ENCODE measurements at places on chromosomes 16 and 17. TPM values are rescaled to one million over a fixed set of nuclear protein-coding genes. Genes with fewer than 3 reads are reported as not detected.

GRCh38 chr16:49674351-49674851 is 181.5 kb downstream of the ZNF423 start:
- H3K36me3 ChIP-seq: no peaks in the 10 kb centered on the region
- no peaks in the 10 kb centered on the region for H3K27me3 ChIP-seq
- H3K27ac ChIP-seq: no peak overlapping the region
- H3K4me1 ChIP-seq: no peaks in the 10 kb centered on the region
- DNase-seq: no peak

DNA sequence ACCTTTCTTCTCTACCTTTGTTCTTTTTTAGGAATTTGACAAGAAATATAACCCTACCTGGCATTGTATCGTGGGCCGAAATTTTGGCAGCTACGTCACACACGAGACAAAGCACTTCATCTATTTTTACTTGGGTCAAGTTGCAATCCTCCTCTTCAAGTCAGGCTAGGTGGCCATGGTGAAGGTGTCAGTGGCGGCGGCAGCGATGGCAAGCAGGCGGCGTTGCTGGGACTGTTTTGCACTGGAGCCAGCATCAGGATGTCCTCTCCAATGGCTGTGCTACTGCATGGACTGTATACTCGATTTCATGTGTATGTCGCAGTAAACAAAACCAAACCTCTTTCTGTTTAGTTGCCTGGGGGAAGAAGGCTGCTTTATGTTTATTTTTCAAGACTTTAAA is 5.9 kb downstream of the DYNLL2 start:
- no peak overlapping the region for H3K4me3 ChIP-seq
- peaks cover 12% of the 10 kb centered on the region for H3K4me1 ChIP-seq
- H3K36me3 ChIP-seq: peaks cover 75% of the 10 kb centered on the region
- no peak for DNase-seq
- H3K27ac ChIP-seq: no peak overlapping the region

GRCh38 chr17:54899721-54900456 is 763 bp upstream of the TOM1L1 start:
- no peaks in the 10 kb centered on the region for H3K4me1 ChIP-seq
- DNase-seq: no peak
- H3K27me3 ChIP-seq: peaks cover 24% of the 10 kb centered on the region
- no peaks in the 10 kb centered on the region for H3K36me3 ChIP-seq
- H3K27ac ChIP-seq: no peak overlapping the region
- H3K4me3 ChIP-seq: no peak overlapping the region

- peaks cover 6% of the 10 kb centered on the region for H3K4me1 ChIP-seq
- DNase-seq: peak; percentile 42
- H3K27me3 ChIP-seq: no peaks in the 10 kb centered on the region
Observed at GRCh38 chr16:85653290-85653891, 35.4 kb downstream of the GINS2 start.

DNA sequence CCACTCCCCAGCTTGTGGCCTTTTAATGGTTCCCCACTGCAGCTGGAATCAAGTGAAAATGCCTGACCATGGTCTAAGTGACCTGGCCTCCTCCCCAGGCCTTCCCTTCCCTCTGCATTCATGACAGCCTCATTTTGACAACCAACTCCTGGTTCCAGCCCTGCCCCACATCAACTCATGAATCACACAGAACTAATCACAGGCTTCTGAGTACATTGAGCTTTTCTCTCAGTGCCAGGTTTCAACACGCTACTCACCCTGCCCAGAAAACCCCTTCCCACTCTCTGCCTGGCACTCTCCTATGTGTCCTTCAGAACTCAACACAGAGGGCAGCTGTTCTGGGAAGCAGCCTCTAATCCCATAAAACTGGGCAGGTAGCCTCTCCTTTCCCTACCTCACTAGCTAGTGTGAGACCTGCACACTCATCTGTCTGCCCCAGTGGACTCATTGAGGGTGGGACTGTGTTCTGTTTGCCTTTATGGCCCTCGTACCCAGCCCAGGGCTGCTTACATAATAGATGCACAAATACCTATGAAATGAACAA is 313.6 kb downstream of the GRIN2A start:
- no peaks in the 10 kb centered on the region for H3K4me1 ChIP-seq
- no peak overlapping the region for H3K4me3 ChIP-seq
- no peaks in the 10 kb centered on the region for H3K36me3 ChIP-seq

GRCh38 chr17:76781056-76781982 is 43.4 kb downstream of the MFSD11 start:
- no peaks in the 10 kb centered on the region for H3K27me3 ChIP-seq
- no peak overlapping the region for H3K4me3 ChIP-seq
- peaks cover 35% of the 10 kb centered on the region for H3K36me3 ChIP-seq
- H3K27ac ChIP-seq: no peak overlapping the region
- no peak for DNase-seq
- H3K4me1 ChIP-seq: no peaks in the 10 kb centered on the region

- H3K36me3 ChIP-seq: no peaks in the 10 kb centered on the region
- no peak overlapping the region for H3K4me3 ChIP-seq
- DNase-seq: no peak
Observed at GRCh38 chr16:53518550-53519416, 15.8 kb upstream of the AKTIP start.

DNA sequence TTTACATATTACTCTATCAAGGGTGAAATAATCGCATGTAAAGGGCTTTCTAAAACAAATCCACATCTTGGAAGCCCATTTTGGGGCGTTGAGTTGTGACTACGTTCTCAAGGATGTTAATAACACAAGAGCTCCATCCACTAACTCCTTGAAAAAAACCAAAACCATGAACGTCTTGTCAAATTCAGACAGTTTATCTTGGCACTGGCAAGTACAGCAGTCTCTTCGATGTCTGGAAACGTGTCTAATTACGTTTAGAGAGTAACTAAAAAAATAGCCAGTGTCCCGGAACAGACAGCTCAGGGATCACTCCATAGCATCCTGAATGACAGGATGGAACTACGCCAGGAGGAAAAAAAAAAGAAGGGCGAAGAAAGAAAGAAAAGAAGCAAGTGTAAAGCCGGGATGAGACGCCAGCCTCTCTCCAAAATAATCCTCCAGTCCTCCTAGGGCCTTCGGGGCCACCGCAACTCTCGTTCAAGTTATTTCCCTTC is 954 bp downstream of the MYO1D start:
- no peak for DNase-seq
- H3K4me3 ChIP-seq: peak overlapping the region; percentile 60
- no peak overlapping the region for H3K27ac ChIP-seq
- H3K4me1 ChIP-seq: peaks cover 26% of the 10 kb centered on the region

- peak; percentile 55 for DNase-seq
- no peak within 1 kb of the TSS for H3K27ac ChIP-seq
- H3K4me1 ChIP-seq: peaks cover 14% of the 10 kb centered on the region
- H3K27me3 ChIP-seq: peaks cover 64% of the 10 kb centered on the region
Observed at GRCh38 chr16:50548125-50548908, at the start of gene NKD1. Gene NKD1, plus strand, starts transcription at chr16:50548396. Its CDS starts 158 bp downstream, at chr16:50548554.

DNA sequence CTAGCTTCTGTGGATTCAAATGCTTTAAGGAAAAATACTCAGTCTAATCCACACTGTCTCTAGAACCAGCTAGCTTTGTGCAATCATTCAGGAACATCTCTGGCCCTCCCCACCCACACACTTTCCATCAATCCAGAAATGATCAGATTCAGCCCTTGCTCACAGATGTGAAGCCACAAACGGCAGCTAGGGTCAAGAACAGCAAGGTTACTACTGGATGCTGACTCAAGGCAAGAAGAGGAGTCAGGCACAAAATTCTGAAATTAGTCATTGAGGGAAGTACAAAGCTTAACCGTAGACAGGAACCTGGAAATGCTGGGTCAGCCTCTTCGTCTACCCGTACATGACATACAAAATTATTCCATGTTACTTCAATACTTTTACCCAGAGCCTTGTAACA is 174.6 kb downstream of the CDH13 start:
- H3K4me1 ChIP-seq: no peaks in the 10 kb centered on the region
- no peaks in the 10 kb centered on the region for H3K36me3 ChIP-seq
- H3K4me3 ChIP-seq: no peak overlapping the region
- H3K27ac ChIP-seq: no peak overlapping the region
- no peak for DNase-seq
- no peaks in the 10 kb centered on the region for H3K27me3 ChIP-seq

DNA sequence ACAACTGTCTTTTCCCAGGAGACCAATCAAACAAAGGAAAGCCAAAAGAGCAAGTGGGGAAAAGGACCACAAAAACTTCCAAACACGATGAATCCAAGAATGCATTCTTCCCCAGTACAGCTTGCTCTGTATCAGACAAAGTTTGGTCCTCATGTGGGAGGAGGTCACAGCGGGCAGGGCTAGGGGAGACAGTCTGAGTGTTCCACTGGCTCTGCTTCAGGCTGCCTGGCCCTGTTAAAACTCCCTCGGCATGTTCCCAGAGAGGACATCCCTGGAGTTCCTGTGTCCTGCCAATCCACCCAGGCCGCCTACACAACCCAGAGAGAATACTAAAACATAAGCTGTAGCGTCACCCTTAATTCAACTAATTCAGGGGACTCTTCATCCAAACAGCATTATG is 415.1 kb upstream of the DYNLRB2 start:
- H3K4me1 ChIP-seq: no peaks in the 10 kb centered on the region
- no peak overlapping the region for H3K27ac ChIP-seq
- H3K27me3 ChIP-seq: no peaks in the 10 kb centered on the region
- no peaks in the 10 kb centered on the region for H3K36me3 ChIP-seq
- H3K4me3 ChIP-seq: no peak overlapping the region

- no peaks in the 10 kb centered on the region for H3K36me3 ChIP-seq
- no peak overlapping the region for H3K4me3 ChIP-seq
- no peaks in the 10 kb centered on the region for H3K27me3 ChIP-seq
- peak; percentile 33 for DNase-seq
- H3K27ac ChIP-seq: no peak overlapping the region
Observed at GRCh38 chr17:10772425-10773380, 31.2 kb downstream of the TMEM238L start.

DNA sequence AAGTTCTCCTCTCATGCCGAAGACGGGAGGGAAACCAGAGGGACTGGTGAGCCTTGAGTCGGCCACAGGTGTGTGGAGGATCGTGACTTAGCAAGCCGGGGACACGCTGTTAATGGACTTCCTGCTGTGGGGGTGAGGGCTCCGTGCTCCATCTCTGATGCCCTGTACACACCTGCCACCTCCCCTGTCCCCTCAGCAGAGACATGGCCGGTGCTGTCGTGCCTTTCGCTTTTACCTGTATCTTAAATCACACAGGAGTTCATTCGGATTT is 75.9 kb upstream of the ZNF750 start:
- no peak overlapping the region for H3K4me3 ChIP-seq
- no peak overlapping the region for H3K27ac ChIP-seq
- peaks cover 17% of the 10 kb centered on the region for H3K36me3 ChIP-seq

GRCh38 chr17:40072040-40072734 is 9.4 kb downstream of the THRA start:
- no peak overlapping the region for H3K4me3 ChIP-seq
- H3K36me3 ChIP-seq: peaks cover 2% of the 10 kb centered on the region
- no peak overlapping the region for H3K27ac ChIP-seq
- no peaks in the 10 kb centered on the region for H3K27me3 ChIP-seq
- H3K4me1 ChIP-seq: peaks cover 67% of the 10 kb centered on the region
- DNase-seq: peak; percentile 49

DNA sequence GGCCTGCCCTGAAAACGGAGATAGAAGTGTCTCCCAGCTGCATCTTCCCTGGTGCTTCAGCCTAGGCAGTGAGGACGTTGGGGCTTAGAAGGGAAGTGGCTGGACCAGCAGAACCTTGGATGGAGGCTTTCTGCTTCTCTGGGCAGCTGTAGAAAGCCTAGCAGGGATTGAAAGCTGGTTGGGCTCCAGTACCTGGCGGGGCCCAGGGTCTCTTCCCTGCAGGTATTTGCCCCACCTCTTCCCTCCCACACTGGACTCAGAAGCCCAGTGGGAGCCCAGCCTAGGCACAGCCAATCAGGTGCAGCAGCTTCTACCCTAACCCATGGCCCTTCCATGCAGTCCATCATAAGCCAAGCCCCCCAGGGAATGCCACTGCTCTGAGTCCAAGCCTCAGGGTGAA is 190.3 kb upstream of the IRX6 start:
- no peak overlapping the region for H3K27ac ChIP-seq
- no peaks in the 10 kb centered on the region for H3K36me3 ChIP-seq
- H3K27me3 ChIP-seq: no peaks in the 10 kb centered on the region
- DNase-seq: no peak
- H3K4me1 ChIP-seq: no peaks in the 10 kb centered on the region

The AANAT gene
- not detected for polyA plus RNA-seq

The LRRC37A gene
- 2.1 TPM for polyA plus RNA-seq

The KRT24 gene
- polyA plus RNA-seq: not detected

The LDHD gene
- polyA plus RNA-seq: 9.2 TPM
